Activated CD4-positive, alpha-beta T cell treated with anti-CD3 and anti-CD28 coated beads for 36 hours (primary cell): ENCODE measurements at places on chromosomes 7 and 10.

- no peaks in the 10 kb centered on the region for H3K4me1 ChIP-seq
- peak; percentile 1 for DNase-seq
- H3K27me3 ChIP-seq, result peaks cover 14% of the 10 kb centered on the region
- no peak overlapping the region for H3K4me3 ChIP-seq
These were observed 34.2 kb downstream of the CAMK2B start for GRCh38 chr7:44291066-44291732.

DNA sequence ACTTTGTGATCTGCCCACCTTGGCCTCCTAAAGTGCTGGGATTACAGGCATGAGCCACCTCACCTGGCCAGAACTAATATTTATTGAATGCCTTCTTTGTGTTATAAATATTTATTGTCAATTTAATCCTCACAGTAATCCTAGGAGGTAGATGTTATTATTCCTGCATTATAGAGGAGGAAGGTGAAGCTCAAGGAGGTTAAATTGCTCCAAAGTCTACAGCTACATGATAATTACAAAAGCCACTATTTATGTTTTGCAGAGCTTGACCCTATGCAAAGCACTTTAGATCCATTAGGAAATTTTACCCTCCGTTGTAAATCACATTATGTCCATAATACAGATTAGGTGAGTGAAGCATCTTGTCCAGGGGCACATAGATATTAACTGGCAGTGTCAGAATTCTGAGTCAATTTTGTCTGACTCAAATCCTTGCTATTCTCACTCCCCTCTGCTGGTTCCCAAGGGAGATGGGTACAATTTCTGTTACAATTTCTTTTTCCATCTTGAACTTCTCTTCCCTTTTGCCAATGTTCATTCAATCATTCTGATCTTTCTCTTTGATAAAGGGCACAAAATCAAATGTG lies 25.7 kb upstream of the CDK14 start:
- H3K4me1 ChIP-seq, result no peaks in the 10 kb centered on the region
- H3K27me3 ChIP-seq, result peaks cover 4% of the 10 kb centered on the region
- no peak overlapping the region for H3K27ac ChIP-seq
- H3K4me3 ChIP-seq, result no peak overlapping the region
- DNase-seq, result no peak

- H3K27me3 ChIP-seq, result no peaks in the 10 kb centered on the region
- DNase-seq, result no peak
- H3K4me1 ChIP-seq, result no peaks in the 10 kb centered on the region
- no peak overlapping the region for H3K4me3 ChIP-seq
- no peak overlapping the region for H3K27ac ChIP-seq
- no peaks in the 10 kb centered on the region for H3K36me3 ChIP-seq
These were observed 189.5 kb downstream of the ZNF438 start for GRCh38 chr10:30842185-30842584.

DNA sequence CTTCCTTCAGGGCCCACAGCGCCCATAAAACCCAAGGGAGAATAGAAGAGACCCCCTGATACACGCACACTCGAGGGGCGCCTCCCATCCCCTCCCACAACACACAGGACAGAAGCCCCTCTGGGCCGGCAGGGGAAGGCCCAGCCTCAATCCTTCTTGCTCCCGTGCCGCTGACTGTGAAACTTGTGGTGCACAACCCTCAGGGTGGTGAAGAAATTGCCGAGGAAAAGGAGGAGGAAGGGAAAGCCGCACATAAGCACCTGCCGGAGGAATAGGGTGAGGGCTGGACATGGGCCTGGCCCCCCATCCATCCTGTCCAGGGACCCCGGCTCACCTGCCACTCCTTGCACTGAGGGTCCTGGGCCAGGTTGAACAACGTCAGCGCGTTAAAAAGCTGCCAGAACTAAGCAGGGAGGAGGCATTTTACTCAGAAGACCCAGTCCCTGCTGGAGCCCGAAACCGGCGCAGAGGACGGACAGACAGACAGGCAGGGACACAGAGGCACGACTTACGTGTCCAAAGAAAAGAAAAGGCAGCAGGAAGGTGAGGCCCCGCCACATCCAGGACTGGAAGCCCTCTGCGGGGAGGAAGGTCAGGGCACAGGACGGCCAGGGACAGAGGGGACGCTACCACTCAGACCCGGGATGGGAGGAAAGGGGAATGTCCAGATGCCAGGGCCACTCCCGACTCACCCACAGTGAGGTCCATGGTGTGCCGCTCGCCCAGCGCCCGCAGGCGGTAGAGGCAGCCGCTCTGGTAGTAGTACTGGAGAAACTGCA lies 7.2 kb downstream of the TMEM120A start:
- no peaks in the 10 kb centered on the region for H3K27me3 ChIP-seq
- peaks cover 9% of the 10 kb centered on the region for H3K36me3 ChIP-seq
- no peak for DNase-seq
- no peak overlapping the region for H3K27ac ChIP-seq
